Epithelial cell of esophagus (primary cell): ENCODE measurements at places on chromosomes 4 and X.

GRCh38 chr4:1047976-1048772 is 36.7 kb downstream of the FGFRL1 start:
- DNase-seq: no peak

DNA sequence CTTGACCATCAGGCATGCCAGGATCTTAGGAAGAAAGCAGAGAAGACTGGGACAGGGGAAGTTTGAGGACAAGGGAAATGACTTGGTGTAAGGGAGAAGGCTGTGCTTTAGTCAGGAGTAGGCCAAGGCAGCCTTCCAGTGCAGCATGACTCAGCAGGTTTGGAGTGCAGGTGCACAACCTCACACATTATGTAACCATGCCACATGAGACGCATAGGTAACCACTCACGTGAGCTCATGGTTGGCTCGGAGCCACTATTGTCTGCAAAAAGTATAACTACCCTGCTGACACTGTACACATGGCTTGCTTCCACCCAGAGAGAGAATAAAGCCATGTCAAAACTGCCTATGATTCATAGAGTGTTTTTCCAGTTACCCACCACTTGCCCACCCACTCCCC is 715.9 kb downstream of the SMARCA1 start:
- peak; percentile 1 for DNase-seq

GRCh38 chr4:86500527-86500926 is 93.6 kb upstream of the PTPN13 start:
- peak; percentile 44 for DNase-seq

DNA sequence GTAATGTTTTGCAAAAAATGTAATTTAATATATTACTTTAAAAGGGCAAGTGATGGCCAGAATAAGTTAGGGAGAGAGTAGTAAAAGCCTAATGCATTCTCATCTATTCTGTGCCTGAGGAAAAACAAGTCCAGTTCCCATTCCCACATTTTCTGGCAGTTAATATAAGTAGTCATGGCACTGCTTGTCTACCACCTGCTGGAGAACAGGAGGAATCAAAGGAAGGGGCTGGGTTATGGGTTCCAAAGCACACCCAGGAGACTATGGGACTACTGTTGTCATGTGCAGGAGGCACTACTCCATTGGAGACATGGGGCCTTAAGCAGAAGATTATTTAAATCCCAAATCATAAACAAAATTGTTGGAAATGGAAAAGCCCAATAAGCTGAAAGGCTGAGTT is 2618.6 kb downstream of the ARAP2 start:
- DNase-seq: peak; percentile 24

- no peak for DNase-seq
Observed at GRCh38 chr4:78788007-78788889, 12.1 kb downstream of the BMP2K start.

- DNase-seq: no peak
Observed at GRCh38 chr4:151067316-151067970, 32.0 kb upstream of the RPS3A start.
